Stimulated activated CD8-positive, alpha-beta memory T cell treated with anti-CD3 and anti-CD28 coated beads, Interleukin-7, amount 100 ng/mL, for 48 hours (primary cell): ENCODE measurements at places on chromosomes 4 and X.

DNA sequence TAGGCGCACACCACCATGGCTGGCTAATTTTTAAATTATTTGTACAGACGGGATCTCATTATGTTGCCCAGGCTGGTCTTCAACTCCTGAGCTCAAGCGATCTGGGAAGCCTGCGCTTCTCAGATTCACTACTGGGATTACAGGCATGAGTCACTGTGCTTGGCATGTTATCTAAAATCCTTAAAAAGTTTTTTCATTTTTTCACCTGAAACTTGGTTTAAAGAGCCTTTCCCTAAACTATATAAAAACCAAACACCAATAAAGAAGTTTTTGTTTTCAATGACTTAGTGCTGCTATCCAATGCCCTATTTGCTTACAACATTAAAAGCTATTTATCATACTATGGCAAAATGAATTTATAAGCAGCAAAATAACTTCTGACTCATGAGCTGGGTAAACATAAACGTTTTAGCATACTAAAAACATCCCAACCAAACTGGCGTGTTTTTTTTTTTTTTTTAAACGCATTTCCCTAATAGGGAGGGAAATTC lies 127.8 kb downstream of the UBE2K start:
- DNase-seq = no peak

GRCh38 chrX:148223361-148223760 lies 242.2 kb downstream of the FMR1NB start:
- DNase-seq = no peak

DNA sequence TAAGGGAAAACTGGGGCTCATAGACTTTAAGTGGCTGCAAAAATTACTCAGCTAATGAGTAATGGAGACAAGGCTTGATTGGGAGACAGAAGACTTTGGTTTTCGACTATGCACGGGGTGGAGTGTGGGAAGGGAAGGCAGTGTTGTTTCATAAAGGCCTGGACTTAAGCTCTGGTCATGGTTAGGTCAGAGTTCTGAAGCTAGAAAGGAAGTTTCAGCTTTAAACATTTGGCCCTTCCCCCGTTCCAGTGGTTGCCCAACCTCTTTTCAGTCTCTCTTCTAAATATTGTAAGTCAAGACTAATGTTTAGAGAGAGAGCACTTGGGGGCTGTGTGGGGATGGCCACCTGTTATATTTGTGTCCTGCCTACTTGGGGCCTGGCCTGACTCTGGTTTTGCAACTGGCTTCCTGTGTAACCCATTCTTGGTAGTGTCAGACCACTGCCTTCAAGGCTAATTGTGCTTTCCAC lies 21.0 kb downstream of the MSN start:
- DNase-seq = no peak

- DNase-seq = no peak
These were observed 3.9 kb downstream of the HTRA3 start for GRCh38 chr4:8273450-8273849.

- no peak for DNase-seq
These were observed 53.9 kb downstream of the BCOR start for GRCh38 chrX:40043895-40044294.

DNA sequence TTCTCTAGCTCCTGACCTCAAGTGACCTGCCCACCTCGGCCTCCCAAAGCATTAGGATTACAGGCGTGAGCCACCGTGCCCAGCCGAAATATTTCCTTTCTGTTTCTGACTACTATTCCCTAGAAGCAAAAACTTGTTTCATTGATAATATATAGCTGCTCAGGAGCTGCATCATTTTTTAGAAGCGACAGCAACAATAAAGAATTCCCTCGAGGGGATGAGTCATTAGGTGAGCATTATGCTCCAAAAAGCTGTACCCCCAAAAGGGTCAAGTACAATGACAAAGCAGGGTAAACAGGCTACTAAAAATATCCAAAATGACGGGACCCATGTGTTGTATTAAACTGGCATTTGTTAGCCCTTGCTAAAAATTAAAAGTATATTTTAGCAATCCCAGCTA lies 67.0 kb downstream of the RBM47 start:
- no peak for DNase-seq

GRCh38 chr4:108662629-108663028 lies 12.2 kb downstream of the OSTC start:
- DNase-seq = no peak

DNA sequence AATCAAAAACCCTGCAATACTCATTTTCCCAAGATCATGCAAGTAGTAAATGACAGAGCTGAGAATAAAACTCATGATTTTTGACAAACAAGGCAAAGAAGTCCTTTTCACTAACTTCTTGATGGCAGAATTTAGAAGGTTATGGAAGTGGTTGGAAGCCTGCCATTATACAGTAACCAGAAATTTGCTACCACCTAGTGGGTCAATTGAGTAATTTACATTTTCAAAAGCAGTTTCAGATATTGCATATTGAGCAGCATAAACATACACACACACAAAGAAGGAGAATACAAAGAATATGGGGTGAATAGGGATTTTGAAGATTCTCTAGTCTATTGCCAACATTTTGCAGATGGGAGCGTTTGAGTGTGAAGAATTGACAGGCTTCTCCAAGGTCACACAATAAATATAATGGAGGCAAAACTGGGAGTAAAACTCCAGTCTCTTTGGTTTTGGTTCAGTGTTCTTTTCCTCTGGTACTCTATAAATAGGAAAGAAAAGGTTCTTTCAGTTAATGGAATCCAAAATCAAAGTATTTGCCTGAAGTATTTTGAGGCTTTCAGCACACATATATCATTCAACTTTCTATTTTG lies 70.2 kb downstream of the GC start:
- DNase-seq = no peak

DNA sequence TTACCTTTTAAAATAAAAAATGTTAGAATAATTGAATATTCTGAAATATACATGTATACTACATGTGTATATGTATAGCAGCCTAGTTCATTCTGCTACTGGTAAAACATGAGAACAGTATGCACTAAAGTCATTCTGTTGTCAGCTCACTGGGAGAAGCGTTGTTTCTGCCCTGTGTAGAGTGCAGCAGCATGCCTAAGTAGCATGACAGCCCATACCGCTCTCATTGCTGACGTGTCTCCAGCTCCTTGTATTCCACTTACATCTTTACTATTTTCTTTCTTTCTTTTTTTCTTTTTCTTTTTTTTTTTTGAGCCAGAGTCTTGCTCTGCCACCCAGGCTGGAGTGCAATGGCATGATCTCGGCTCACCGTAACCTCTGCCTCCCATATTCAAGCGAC lies 90.7 kb downstream of the KLHL8 start:
- no peak for DNase-seq

GRCh38 chr4:125529071-125529470 lies 214.3 kb downstream of the FAT4 start:
- DNase-seq = no peak

DNA sequence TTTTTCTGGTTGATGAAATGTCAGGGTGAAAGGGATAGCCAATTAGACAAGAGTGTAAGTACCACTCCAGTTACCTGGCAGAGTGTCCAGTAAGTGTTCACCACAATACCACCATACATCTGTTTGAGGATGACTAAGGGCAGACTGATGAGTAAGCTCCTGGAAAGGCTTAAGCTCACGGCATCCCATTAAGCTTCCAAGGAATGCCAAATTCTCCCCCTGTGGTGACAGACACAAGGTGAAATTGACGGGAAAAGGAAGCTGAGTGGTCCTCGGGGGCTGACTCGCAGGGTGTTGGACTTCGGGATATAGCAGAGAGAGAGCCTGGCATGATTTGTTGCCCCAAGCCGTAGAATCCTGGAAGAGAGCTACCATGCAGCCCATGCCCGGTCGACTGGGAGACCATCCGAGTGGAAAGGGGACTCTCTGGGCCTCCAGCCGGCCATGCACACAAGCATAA lies 7.6 kb upstream of the BST1 start:
- DNase-seq = no peak

DNA sequence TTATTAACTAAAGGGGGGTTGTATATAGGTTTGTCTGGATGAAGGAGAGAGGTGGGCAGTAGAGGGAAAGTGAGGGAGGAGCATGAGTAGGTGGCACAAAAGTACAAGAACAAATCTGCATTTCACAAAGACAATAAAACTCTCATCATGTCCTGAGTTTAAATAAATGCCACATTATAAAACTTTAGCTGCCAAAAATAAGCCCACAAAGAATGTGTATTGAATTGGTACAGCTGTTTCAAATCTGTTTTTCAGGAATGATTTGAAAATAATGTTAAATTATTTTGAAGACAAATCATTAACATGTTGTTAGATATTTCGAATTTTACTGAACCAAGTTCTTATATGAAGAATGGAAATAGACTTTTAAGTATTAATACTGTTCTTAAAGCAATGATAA lies 5.8 kb downstream of the CNKSR2 start:
- DNase-seq = no peak

- DNase-seq = no peak
These were observed 840 bp upstream of the P2RY10 start for GRCh38 chrX:78944351-78944750.

DNA sequence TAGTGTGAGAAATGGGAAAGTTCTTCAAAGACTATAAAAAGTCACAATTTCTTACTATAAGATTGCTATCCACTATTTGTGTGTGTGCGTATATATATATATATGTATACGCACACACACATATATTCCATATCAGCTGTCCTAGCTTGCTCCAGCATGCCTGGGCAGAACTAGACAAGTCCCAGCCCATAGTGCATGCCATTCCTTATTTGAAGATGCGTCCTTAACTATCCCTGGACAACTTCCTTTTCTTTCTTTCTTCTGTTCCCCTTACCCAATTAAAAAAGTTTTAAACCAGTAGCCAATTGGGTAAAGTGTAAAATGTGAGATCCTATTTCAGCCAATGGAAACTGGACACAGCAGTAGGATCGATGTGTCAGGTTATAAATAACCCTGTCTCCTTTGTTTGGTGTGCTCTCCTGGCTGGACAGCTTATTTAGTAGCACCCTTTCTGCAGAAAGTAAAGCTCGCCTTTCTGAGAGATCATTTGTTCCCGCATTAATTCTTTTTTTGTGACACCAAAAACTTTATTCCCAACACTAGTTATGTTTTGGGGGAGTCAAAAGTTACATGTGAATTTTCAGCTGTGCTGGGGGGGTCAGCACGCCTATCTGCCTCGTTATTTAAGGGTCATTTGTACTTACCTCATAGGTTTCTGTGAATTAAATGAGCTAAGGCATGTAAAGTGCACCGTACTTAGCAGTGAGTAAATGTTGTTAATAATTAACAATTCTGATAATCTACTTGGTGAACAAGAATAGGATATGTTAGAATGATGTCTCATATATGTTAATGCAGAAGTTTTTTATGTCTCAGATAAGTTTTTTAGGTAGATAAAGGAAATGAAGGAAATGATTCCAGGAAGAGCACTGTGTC lies 40.9 kb downstream of the KDM6A start:
- DNase-seq = no peak
